ENCODE measurements at places on chromosomes 7 and 10.

- no peak for DNase-seq
Measured at GRCh38 chr7:1818575-1819258, 148.6 kb downstream of the ELFN1 start.

GRCh38 chr7:3879355-3880075, 578.5 kb downstream of the SDK1 start:
- DNase-seq: no peak

GRCh38 chr7:37297546-37297945, 151.1 kb downstream of the ELMO1 start:
- peak; percentile 54 for DNase-seq

DNA sequence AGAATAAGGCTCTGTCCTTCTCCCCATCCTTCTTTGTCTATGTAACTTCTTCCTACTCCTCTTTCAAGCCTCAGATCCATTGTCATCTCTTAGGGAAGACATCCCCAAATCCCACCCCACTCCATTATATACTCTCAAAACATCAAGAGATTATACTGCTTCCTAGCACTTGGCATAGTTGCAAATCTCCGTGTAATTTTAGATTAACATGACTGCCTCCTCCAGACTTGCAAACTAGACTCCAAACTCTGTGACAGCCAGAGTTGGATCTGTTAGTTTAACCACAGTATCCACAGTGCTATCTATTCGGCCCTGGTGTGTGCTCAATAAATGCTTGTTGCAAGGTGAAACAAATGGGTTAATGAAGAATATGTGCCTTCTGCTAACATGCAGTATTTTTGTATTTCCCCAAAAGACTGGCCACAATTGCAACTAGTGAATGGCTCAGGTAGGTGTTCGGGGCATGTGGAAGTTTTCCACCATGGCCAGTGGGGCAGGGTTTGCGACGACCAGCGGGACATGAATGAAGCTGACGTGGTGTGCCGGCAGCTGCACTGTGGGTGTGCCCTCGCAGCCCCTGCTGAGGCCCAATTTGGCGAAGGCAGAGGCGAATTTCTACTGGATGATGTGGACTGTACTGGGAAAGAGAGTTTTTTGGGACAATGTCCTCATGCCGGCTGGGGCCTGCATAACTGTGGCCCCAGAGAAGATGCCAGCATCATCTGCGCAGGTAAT, 34.5 kb upstream of the C10orf120 start:
- DNase-seq: no peak

Measured in pulmonary artery endothelial cell (primary cell).